Activated naive CD8-positive, alpha-beta T cell treated with anti-CD3 and anti-CD28 coated beads for 36 hours (primary cell): ENCODE measurements at places on chromosomes 7 and 10.

DNA sequence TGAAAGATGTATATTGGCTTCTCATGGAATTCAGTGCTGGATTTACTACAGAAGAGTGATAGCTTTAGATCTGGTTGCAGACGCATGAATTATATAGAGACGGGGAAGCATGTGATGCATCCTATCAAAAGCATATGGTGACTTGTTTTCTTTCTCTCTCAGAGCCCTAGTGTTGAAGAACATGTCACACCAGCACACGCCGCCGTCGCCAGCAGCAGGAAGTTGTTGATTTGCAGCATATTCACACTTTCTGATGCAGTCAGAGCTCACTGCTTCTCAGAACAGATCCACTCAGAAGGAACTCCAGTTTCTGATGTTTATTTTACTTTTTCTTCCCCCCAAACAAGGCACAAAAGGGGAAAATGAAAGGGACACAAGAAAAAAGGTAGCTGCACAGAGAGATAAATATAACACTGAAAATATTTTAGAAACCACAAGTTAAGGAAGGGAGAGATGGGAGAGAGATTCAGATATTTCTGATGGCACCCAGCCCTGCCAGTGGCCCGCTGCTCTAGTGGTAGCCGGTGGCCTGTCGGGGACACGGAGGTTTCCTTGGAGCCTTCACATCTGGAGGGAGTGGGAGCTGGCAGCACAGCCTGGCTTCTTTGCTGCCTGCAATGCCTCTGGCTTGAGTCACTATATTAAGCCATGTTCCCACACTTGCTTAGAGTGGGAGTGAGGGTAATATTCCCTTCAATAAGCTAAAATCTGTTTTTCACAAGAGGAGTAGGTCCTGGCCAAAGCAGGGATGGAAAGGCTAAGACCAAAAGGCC, 123.2 kb downstream of the NRP1 start:
- DNase-seq: no peak

- peak; percentile 18 for DNase-seq
Measured at GRCh38 chr7:3200504-3200903, 100.5 kb upstream of the SDK1 start.

- DNase-seq: no peak
Measured at GRCh38 chr7:112080441-112080840, 125.8 kb downstream of the DOCK4 start.

GRCh38 chr10:96470116-96470743, 43.5 kb downstream of the TLL2 start:
- DNase-seq: peak; percentile 25

DNA sequence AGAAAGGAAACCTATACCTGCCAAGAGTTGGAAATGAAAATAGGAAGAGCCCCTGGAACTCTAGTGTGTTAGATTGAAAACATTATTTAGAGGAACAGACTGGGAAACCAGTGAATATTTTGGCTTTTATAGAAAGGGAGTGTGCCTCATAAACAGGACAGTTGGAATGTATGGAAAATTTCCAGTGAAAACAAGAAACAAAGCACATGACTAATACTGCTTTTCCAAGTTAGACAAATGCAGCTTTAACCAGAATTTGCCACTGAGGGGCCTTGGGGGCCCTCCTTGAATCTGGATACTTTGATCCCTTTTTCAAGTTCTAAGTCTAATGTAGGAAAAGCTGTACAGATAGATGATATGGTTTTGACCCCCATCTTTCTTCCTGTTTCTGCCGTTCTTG, 21.2 kb downstream of the ITGB8 start:
- no peak for DNase-seq

GRCh38 chr7:132095111-132095765, 481.0 kb downstream of the PLXNA4 start:
- DNase-seq: no peak

GRCh38 chr10:6242089-6242488, 39.4 kb downstream of the PFKFB3 start:
- DNase-seq: no peak

- no peak for DNase-seq
Measured at GRCh38 chr7:125876431-125876830, 946.8 kb upstream of the POT1 start.
